ENCODE measurements at places on chromosomes 2 and 18. TPM values are rescaled to one million over a fixed set of nuclear protein-coding genes. Genes with fewer than 3 reads are reported as not detected.

GRCh38 chr2:28650266-28650584 is 101.4 kb upstream of the PPP1CB start:
- DNase-seq, result no peak

DNA sequence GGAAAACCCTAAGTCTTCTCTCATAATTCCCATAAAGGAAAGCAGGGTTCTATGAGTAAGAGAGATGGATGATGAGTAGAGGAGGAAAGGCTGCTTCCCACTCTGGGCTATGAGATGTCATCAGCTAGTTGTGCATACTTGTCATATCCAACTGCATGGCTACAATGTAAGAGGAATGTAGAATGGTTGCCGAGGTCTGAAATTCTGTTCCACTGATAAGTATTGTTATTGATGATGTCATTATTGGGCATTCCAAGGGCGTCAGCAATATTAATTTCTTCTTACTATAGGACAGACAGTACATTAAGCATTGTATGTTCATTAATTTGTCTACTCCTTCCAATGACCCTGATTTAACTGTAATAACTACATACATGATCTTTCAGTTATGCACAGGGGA is 88.1 kb downstream of the L3MBTL4 start:
- DNase-seq, result no peak

DNA sequence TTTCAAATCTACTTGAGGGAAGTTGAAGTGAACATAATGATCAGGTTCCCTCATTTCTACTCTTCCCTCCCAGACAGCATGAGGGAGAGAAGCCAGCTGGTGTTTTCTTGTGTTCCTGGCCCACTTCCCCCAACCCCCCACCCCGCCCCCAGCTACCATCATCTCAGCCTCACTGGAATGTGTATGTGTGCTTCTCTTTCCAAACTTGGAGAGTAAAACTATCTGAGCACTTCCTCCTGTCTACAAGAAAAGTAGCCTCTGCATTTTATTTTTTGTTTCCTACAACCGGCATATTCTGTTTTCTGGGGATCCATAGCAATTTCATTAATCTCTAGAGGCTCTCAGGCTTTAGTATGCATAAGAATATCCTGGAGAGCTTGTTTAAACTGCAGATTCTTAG is 53.6 kb upstream of the GRHL1 start:
- DNase-seq, result no peak

GRCh38 chr18:23998018-23998417 is 16.5 kb upstream of the TTC39C start:
- no peak for DNase-seq

GRCh38 chr2:179263446-179264367 is 925 bp downstream of the SESTD1 start:
- peak; percentile 56 for DNase-seq

- DNase-seq, result peak; percentile 22
These were observed 140.6 kb downstream of the NETO1 start for GRCh38 chr18:72727038-72727655.

- no peak for DNase-seq
These were observed 1002.5 kb upstream of the FAM98A start for GRCh38 chr2:34601561-34601960.

DNA sequence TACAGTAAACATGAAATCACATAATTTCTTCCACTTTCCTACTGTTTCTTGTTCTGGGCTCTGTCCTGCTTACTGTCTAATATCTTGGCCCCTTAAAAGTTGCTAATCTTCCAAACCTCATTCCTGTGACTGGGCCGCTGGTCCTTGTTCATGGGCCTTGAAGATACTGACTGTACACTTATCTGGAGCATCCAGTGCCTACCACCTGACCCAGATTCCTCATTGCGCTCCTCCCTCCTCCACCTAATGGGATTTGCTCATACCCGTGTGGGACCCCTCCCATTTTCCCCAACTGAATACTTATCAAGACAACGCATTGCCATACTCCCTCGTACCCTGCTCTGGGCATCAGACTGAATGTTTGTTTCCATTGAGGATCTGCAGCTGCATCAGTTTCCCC is 6.1 kb upstream of the IL37 start:
- DNase-seq, result no peak

GRCh38 chr2:123061534-123061933 is 963.6 kb upstream of the CNTNAP5 start:
- DNase-seq, result no peak

GRCh38 chr18:23871410-23871809 is 143.1 kb upstream of the TTC39C start:
- DNase-seq, result peak; percentile 89

DNA sequence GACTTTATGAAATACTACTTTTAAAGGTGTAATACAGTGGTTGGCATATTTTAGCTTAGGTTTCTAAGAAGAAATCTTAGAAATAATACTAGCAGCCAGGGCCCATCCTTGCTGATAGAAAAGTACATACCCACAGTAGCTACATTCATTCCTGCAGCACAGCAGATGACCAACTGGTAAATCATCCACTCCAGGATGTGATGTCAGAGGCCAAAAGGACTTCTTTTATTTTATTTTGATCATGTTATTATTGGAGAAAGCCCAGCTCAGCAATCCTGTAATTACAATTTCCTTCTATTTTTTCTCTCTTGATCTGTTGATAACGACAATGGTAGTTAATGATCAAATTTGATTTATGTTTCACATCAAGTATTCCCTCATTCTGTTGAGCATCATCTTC is 18.0 kb upstream of the TTN start:
- peak; percentile 62 for DNase-seq

GRCh38 chr2:182642328-182642727 is 73.7 kb upstream of the DNAJC10 start:
- peak; percentile 65 for DNase-seq

- no peak for DNase-seq
These were observed 43.5 kb downstream of the DOK6 start for GRCh38 chr18:69444221-69444620.

DNA sequence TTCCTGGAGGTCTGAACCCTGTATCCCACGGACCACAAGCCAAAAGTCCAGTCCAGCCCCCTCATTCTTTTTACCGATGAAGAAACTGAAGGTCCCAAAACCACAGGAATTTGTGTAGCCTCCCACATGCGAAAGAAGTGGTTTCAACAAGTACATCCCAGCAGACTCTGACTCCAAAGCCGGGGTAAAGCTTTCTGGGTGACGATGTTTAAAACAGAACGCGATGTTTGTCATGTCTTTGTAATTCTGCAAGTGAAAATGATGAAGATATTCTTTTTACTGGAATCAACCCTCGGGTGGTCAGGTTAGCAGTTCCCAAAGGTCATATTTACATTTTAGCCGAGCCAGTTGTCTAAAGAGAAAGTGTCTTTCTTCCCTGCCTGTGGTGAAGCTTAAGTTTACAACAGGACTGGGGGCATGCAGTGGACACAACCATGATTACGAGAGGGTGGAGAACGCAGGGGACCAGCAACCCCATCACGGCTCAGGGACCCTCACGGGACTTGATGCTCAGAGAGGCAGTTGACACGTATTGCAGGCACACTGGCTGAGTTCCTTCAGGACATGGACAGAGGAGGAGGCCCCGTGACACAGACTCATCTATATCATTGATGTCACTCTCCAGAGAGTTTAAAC is 17.8 kb upstream of the TMEM131 start:
- DNase-seq, result no peak

GRCh38 chr2:4417771-4418170 is 714.4 kb downstream of the DCDC2C start:
- no peak for DNase-seq

DNA sequence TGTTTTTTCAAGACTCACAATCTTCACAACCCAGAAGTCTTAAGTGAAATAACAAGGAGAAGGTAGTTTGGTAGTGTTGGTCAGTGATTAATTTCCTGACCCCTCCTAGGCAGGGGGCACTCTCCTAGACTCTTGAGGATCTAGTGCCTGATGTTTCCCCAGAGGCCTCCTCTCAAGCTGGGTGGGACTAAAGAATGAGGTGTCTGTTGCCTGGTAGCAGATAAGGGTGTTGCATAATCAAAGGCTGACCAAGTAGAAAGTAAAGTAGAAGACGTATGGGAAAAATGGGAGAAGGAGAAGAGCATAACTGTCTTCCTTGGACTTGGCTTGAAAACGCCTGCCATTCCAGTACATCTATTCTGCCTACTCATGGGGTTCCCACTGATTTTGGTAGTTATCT is 37.8 kb downstream of the VIT start:
- DNase-seq, result no peak

GRCh38 chr2:189517847-189518535 is 62.6 kb downstream of the SLC40A1 start:
- no peak for DNase-seq

GRCh38 chr2:2233171-2233826 is 97.8 kb downstream of the MYT1L start:
- no peak for DNase-seq

DNA sequence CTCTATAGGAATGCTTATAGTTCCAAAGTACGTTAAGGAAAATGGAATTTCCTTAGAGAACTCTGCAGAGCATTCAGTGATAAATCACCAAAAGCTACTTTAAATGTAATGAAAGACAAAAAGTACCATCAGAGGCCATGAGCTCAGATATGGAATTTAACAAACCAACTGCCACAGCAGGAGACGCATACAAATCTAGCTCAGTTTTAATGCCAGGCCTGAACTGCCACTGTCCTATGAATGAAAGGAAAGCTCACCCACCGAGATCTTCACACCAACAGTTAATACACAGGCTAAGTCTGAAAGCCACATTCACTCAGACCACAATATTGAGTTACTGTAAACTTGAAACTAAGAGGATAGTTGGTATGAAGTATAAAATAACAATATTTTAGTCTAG is 126.8 kb downstream of the ZNF516 start:
- no peak for DNase-seq

- DNase-seq, result no peak
These were observed 226.6 kb downstream of the MTX2 start for GRCh38 chr2:176495826-176496225.

DNA sequence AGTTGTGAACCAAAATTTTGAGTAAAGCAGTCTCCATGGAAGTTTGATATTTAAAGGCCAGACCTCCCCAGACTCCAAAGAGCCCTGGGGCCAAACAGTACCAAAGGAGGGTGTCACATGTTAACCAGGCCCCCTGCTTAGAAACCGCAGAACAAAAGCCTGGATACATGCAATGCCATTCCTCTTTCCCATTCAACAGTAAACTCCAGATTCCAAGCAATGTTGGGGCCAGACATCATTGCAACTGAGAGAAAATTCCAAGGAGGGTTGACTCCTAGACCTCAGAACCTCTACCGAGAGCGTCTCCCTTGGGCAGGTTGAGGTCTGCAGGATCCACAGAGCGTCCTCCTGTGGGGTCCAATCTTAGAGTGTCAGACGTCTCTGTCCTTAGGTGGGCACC is 404.4 kb upstream of the SYT4 start:
- DNase-seq, result no peak

DNA sequence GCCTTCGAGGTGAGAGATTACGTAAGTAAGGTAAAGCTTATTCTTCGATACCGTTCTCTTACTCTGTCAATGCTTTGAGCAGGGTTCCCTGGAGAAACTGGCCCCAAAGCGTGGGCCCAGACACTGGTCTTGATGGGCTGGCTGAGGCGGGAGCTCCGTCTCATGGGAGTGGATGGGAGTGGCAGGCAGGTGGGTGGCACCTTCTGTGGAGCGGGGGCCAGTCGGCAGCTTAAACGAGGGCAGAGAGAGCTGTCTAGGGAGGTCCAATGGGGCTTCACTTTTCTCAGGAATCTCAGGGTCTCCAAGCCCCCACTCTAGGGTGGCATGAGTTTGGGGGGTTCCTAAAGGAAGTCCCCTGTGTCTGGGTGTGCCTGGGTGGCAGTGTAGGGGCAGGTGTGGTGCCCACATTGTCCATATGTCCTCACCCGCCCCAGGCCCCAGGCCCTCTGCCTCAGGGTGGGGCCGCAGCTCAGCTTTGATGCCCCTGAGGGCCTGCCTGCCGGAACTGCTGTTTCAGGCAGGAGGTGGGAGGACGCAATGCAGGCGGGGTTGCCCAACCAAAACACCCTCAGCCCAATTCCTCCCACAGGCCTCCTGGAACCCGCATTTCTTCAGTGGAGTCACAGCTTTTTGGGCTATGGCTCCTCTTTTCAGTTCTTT is 32.5 kb upstream of the FOSL2 start:
- DNase-seq, result no peak

GRCh38 chr18:36485772-36486171 is 188.3 kb downstream of the FHOD3 start:
- peak; percentile 32 for DNase-seq

- DNase-seq, result peak; percentile 83
These were observed 122.6 kb downstream of the GBX2 start for GRCh38 chr2:236045251-236046235.

DNA sequence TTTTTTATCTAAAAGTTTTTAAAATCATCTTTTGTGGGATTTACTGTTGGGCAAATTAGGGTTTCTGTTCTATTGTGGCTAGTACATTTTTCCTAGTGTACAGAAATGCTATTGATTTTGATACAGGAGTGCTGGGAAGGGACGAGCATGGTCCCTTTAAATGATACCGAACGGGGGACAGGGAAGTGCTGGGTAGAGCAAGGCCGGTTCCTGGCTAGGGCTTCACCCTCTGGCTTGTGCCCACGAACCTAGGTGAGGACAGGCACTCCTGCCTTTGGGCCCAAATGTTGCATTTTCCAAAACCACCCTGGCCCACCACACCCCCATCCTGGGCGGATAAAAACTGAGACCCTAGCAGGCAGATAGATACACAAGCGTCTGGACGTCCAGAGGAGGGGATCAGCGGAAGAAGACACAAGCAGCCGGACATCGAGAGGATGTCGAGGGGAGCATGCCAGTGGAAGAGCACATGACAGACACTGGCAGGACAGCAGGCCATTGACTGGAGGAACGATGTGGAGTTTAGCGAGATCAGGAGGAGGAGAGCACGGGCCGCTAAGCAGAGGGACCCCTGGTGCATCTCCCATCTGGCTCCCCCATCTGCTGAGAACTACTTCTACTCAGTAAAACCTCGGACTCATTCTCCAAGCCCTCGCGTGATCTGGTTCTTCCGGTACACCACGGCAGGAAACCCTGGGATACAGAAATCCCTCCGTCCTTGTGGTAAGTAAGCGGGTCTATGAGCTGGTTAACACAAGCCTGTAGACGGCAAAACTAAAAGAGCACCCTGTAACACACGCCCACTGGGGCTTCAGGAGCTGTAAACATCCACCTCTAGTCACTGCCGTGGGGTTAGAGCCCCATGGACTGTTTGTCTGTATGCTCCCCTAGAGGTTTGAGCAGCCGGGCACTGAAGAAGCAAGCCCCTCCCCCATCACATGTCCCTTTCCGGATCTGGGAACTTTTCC is 13.5 kb upstream of the CALCRL start:
- DNase-seq, result no peak

The GALR1 gene
- total RNA-seq, result not detected

The RGPD4 gene
- total RNA-seq, result not detected

The MSH2 gene
- total RNA-seq, result 70.7 TPM

The CAB39 gene
- total RNA-seq, result 52.5 TPM

The KCNG2 gene
- total RNA-seq, result not detected

The FOXD4L1 gene
- total RNA-seq, result 0.33 TPM

The CEP192 gene
- total RNA-seq, result 32.6 TPM

The WDR7 gene
- total RNA-seq, result 16.0 TPM

The TFPI gene
- total RNA-seq, result 16.0 TPM

The NPAS2 gene
- 54.8 TPM for total RNA-seq

The FEZ2 gene
- 52.6 TPM for total RNA-seq

The TMBIM1 gene
- 42.8 TPM for total RNA-seq
